Breast epithelium (tissue), 4 donors: ENCODE measurements at places on chromosomes 13 and 19. TPM values are rescaled to one million over a fixed set of nuclear protein-coding genes. Genes with fewer than 3 reads are reported as not detected.
A peak's percentile ranks its signal among the peaks of the same experiment; 100 is the strongest.

Gene CARD8
- total RNA-seq = 39.0 TPM

Gene TUBB4A
- total RNA-seq = not detected

Gene PSENEN
- 37.4 TPM for total RNA-seq

Gene LAIR1
- total RNA-seq = 44.5 TPM

Gene ZNF491
- 3.9 TPM for total RNA-seq

Gene C19orf73
- total RNA-seq = 5.7 TPM

Gene ZNF829
- 3.2 TPM for total RNA-seq

Gene SPATA13
- total RNA-seq = 58.7 TPM

DNA sequence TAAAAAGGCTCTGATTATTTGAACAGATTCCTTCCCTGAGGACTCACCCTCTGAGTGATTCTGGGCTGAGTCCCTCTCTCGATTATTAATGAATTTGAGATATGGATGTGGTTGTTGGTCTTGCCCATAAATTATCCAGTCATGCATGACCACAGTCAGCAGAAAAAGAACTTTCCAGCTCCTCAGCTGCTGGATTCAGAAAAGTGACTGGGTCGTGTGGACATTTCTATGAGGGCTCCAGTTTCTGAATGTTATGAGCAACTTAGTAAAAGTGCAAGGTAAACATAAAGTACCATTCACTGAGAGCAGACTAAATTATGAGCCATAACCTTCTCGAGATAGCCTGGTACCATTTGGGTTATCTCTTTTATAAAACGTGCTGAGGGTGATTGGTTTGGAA lies 100.1 kb upstream of the CLDN10 start:
- no peaks in the 10 kb centered on the region for H3K36me3 ChIP-seq
- H3K4me1 ChIP-seq = no peaks in the 10 kb centered on the region
- no peak for DNase-seq
- no peak overlapping the region for H3K27ac ChIP-seq

DNA sequence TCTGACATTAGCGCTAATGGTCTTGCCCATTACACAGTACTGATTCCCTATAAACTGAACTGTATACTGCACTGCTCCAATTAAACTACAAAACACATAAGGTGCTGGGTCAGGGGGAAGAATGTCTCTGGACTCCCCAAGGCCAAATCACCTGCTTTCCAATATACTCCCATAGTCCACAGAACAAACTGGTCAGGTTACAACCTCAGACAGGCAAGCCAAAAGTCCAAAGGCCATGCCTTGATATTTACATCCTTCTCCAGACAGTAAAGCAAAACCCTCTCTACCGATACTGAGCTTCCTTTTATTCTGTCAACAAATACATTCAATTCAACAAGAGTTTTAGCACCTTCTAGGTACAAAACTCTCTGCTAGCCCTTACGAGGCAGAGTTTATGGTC lies 8.9 kb downstream of the ZNF541 start:
- H3K27ac ChIP-seq = no peak overlapping the region
- H3K4me1 ChIP-seq = no peaks in the 10 kb centered on the region
- no peaks in the 10 kb centered on the region for H3K36me3 ChIP-seq
- H3K4me3 ChIP-seq = no peak overlapping the region
- no peak for DNase-seq

GRCh38 chr19:17323964-17324332 lies 10.7 kb downstream of the ANO8 start:
- peak overlapping the region; percentile 81 for H3K27ac ChIP-seq
- no peak for DNase-seq
- H3K4me3 ChIP-seq = no peak overlapping the region
- H3K36me3 ChIP-seq = peaks cover 7% of the 10 kb centered on the region

DNA sequence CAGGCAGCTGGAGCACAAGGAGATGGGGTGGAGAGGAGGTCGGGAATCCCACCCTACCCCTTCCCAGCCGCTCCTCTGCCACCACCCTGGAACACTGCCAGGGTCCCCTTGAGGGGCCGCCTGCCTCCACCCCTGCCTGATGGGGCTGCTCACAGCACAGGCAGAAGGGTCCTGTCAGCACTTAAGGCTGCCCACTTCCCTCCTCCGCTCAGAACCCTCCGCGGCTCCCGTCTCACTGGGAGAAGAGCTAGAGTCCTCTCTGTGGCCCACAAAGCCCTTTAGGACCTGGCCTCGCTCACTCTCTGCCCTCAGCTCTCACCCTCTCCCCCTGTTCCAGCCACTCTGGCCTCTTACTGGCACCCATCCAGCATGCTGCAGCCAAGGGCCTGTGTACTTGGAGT lies 3.4 kb upstream of the POLD1 start:
- H3K27me3 ChIP-seq = no peaks in the 10 kb centered on the region
- H3K4me3 ChIP-seq = no peak overlapping the region
- DNase-seq = no peak
- H3K36me3 ChIP-seq = peaks cover 8% of the 10 kb centered on the region

- no peaks in the 10 kb centered on the region for H3K4me1 ChIP-seq
- no peak overlapping the region for H3K27ac ChIP-seq
- no peaks in the 10 kb centered on the region for H3K36me3 ChIP-seq
- H3K4me3 ChIP-seq = no peak overlapping the region
Measured at GRCh38 chr19:41748012-41748411, 7.3 kb upstream of the CEACAM6 start.

DNA sequence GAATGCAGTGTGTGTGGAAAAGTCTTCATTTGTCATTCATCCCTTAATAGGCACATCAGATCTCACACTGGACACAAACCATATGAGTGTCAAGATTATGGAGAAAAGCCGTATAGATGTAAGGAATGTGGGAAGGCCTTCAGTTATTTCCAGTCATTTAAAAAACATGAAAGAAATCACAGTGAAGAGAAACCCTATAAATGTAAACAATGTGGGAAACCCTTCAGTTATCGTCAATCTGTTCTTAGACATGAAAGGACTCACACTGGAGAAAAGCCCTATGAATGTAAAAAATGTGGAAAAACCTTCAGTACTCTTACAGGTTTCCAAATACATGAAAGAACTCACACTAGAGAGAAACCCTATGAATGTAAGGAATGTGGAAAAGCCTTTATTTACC lies 45.3 kb downstream of the ZNF136 start:
- H3K27ac ChIP-seq = no peak overlapping the region
- H3K4me1 ChIP-seq = no peaks in the 10 kb centered on the region
- no peak overlapping the region for H3K4me3 ChIP-seq

DNA sequence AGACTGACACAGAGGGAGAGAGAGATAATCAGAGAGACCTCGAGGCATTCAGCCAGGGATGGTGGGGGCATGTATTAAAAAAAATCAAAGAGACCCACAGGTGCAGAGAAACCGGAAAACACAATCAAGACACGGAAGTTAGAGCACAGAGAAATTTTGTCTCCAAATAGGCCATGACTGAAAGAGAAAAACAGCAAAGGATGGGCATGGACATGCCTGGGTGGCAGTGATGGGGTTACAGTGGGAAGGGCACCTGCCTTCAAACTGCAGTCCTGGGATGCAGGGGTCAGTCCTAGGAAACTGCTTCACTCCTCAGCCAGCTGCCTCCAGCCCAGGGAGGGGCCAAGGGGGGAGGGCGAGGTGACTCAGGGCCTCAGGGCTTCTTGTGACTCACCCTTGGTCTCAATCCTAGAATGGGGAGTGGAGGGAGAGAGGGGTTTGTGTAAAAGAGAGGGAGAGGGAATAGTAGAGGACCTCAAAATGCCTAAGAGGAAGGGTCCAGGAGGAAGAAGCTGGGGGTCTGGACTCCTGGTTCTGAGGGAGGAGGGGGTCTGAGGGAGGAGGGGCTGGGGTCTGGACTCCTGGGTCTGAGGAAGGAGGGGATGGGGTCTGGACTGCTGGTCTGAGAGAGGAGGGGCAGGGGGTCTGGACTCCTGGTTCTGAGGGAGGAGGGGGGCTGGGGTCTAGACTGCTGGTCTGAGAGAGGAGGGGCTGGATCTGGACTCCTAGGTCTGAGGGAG lies 3.6 kb upstream of the KCNN4 start:
- no peak overlapping the region for H3K4me3 ChIP-seq
- no peaks in the 10 kb centered on the region for H3K27me3 ChIP-seq
- H3K4me1 ChIP-seq = peaks cover 5% of the 10 kb centered on the region
- H3K27ac ChIP-seq = peak overlapping the region; percentile 85

DNA sequence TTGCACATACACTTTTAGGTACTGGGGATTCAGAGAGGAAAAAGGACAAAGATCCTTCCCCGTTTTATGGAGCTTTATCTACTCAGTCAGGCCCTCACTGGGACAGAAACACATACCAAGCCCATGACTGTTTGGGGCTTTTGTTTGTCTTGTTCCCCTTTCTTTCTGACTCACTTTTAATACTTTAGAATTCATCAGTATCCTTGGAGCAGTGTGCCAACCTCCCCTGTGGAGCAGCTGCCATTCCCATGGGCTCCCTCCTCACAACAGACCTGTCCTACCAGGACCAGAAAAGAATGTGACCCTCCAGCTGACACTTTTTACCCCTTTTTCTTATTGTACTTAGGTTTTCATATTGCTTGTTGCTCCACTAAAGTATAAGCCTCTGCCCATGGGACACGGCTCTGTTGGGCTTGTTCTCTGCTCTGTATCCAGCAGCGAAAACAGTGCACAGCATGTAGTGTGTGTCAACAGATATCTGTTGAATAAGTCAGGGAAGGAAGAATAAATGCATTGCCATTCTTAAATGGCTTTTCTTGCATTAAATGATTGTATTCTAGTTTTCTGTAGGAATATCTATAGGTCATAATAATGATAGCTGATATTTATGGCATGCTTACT lies 431.1 kb downstream of the EFNB2 start:
- H3K36me3 ChIP-seq = no peaks in the 10 kb centered on the region
- DNase-seq = no peak
- no peaks in the 10 kb centered on the region for H3K4me1 ChIP-seq
- no peaks in the 10 kb centered on the region for H3K27me3 ChIP-seq

GRCh38 chr19:4922530-4923275 lies 13.4 kb downstream of the UHRF1 start:
- H3K36me3 ChIP-seq = no peaks in the 10 kb centered on the region
- no peaks in the 10 kb centered on the region for H3K4me1 ChIP-seq
- no peaks in the 10 kb centered on the region for H3K27me3 ChIP-seq
- H3K27ac ChIP-seq = no peak overlapping the region

- H3K27ac ChIP-seq = peak overlapping the region; percentile 38
- no peaks in the 10 kb centered on the region for H3K4me1 ChIP-seq
- DNase-seq = no peak
- H3K36me3 ChIP-seq = no peaks in the 10 kb centered on the region
- H3K4me3 ChIP-seq = no peak overlapping the region
Measured at GRCh38 chr13:46666727-46667456, 113.9 kb downstream of the LRCH1 start.

DNA sequence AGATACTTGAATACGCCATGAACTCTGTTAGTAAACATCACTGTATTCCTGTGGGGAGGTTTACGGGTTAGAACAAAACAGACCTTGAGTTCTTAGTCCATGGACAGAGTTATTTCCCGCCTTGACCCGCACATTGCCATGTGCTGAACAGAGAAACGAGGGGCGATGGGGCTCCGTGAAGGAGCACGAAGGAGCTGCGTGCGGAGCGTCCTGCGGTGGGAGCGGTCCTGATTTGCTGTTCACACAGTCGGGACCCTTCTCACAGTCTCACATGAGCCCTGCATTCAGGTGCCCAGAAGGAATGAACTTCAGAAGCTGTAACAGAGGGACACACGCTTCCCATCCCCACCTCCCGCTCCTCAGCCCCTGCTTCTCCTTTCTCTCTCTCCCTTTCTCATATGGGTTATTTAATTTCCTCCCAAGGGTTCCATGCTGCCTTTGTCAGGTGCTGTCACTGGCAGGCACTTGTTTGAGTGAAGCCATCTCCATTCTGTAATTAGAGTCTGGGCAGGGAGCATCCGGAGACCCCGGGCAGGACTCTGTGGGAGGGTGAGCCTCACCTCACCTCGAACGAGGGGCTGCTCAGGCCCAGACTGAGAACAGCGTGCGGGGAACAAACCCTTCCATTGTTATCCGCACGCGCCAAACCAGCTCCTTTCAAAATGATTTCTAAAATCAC lies 76.9 kb downstream of the TEX29 start:
- H3K36me3 ChIP-seq = no peaks in the 10 kb centered on the region
- no peaks in the 10 kb centered on the region for H3K4me1 ChIP-seq
- H3K27ac ChIP-seq = no peak overlapping the region
- DNase-seq = no peak

GRCh38 chr13:45365558-45365885 lies 24.5 kb upstream of the TPT1 start:
- H3K27me3 ChIP-seq = no peaks in the 10 kb centered on the region
- DNase-seq = no peak
- H3K36me3 ChIP-seq = no peaks in the 10 kb centered on the region
- H3K4me3 ChIP-seq = no peak overlapping the region

DNA sequence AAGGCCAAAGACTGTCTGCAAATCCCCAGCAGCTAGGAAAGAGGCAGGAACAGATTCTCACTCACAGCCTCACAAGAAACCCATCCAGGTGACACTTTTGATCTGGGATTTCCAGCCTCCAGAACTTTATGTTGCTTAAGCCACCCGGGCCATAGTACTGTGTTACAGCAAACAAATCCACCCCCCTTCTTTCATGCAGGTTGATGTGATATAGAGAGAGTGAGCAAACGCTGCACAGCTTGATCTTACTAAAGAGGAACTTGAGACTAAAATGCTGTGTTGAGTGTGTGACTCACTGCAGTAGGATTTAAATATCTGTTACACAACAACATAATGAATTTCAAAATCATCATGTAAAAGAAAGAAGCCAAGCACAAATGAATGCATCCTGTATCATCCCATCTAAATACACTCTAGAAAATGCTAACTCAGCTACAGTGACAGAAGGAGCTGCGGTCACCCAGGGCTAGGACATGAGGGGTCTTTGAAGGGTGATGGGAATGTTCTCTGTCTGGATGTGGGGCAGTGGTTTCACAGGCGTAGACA lies 32.2 kb downstream of the RCBTB2 start:
- peak overlapping the region; percentile 41 for H3K27ac ChIP-seq
- no peak for DNase-seq
- H3K27me3 ChIP-seq = no peaks in the 10 kb centered on the region
- H3K36me3 ChIP-seq = no peaks in the 10 kb centered on the region
